IPS-NIHi11 (cell line): ENCODE measurements at places on chromosomes 2 and 18.
A peak's percentile ranks its signal among the peaks of the same experiment; 100 is the strongest.

DNA sequence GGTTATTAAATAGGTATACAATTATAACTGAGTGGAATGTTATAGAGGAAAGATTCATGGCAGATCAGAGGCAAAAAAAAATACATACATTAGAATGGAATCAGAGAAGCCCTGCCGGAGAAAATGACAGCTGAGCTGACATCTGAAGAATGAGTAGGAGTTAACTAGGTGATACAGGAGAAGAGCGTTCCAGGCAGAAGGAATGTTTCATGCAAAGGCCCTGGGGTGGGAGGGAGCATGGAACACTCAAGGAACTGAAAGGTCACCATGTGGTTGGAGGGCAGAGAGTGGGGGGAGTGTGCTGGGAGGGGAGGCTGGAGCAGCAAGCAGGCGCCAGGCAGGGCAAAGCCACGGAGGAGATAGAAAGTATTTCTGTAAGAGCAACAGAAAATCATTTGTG, 31.6 kb upstream of the CDK5R2 start:
- no peak for DNase-seq

DNA sequence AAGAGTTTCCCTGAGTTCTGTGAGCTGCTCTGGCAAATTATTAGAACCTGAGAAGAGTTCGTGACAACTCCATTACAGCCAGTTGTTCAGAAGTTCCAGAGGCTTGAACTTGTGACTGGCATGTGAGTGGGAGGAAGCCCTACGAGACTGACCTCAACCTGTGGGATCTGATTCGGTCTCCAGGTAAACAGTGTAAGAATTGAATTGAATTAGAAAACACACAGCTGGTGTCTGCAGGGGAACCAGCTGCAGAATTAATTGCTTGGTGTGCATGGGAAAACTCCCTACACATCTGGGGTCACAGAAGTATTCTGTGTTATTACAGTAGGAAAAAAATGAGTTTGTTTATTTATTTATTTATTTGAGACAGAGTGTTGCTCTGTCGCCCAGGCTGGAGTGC, 14.0 kb upstream of the ITSN2 start:
- DNase-seq = no peak

DNA sequence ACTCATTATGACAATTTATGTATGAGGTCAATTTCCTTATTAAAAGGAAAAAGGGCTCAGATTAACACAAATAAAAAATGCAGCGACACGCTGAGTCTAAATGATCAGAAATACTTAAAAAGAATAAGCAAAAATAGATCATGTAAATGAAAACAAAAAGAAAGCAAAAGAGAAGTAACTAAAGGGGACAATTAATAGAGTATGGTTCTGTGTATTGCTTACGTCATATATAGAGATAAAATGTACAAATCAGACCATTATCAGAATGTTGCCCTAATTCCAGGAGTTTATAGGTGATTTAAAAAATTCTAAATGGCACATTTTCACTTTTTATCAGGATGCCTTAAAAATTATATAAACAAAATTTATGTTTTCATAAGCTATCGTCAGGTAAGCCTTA, 189.5 kb downstream of the DNAH7 start:
- DNase-seq = no peak

GRCh38 chr2:107146181-107146580, 260.2 kb upstream of the ST6GAL2 start:
- DNase-seq = no peak

DNA sequence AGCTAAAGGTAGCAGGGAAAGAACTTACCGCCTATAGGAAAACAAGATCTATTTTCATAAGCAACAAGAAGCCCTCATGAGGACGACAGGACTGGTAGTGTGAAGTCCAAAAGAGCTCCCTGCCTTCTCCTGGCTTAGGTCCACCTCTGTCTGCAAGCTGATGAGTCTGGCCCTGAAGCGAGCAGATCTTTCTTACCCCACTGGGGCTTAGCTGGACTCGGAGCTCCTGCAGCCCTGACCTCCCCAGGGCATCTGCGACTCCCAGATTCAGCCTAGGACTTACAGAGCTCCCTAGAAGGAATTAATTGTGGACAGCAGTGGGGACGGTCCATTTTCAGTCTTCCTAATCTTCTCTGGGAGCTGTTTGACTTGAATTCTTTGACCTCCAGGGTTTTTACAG, 53.7 kb downstream of the MCFD2 start:
- DNase-seq = no peak

DNA sequence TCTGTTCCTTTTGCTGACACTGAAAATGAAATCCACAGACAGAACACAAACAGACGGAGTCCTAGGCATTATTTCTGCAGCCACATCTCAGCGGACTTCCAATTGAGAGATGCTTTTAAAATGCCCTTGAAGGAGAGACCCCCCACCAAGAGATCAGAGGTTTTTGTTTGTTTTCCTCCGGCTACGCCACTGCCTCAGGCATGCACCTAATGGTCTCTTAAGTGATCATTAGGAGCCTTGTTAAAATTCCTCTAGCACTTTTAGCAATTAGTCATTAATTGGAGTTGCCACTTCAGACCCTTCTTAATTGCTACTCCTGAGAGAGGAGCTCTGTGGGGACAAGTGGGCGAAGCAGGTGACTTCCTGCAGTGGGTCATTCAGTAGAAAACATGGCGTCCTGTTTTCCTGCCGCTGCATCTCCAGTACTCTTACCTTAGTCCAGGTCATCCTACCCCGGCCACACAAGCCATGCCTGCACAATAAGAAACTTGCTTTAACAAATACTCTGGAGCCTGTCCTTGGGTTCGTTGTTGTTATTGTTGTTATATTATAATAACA, 257.7 kb upstream of the CHAC2 start:
- peak; percentile 16 for DNase-seq

GRCh38 chr2:9335322-9335832, 88.0 kb downstream of the ITGB1BP1 start:
- no peak for DNase-seq

- no peak for DNase-seq
These were observed 355.2 kb upstream of the SLC14A2 start for GRCh38 chr18:45260125-45260524.

DNA sequence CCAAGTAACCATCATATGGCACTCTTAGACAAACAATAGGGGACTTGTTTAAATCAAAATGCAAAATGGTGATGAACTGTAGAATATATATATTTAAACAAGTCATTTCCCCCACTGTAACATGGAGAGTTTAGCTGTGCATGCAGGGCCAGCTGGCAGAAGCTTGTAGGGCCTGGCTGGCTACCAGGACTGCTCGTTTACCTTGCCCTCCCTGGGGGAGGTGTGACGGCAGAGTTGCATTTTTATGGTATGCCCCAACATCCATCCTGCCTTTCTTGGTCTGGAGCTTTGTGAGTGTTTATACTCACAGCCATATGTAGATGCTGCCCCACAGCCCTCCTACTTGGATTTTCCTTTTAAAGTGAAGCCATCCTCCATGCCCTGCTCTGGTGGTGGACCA, 101.7 kb upstream of the ZFP36L2 start:
- DNase-seq = no peak

- DNase-seq = no peak
These were observed 61.5 kb downstream of the EFR3B start for GRCh38 chr2:25103287-25103871.

DNA sequence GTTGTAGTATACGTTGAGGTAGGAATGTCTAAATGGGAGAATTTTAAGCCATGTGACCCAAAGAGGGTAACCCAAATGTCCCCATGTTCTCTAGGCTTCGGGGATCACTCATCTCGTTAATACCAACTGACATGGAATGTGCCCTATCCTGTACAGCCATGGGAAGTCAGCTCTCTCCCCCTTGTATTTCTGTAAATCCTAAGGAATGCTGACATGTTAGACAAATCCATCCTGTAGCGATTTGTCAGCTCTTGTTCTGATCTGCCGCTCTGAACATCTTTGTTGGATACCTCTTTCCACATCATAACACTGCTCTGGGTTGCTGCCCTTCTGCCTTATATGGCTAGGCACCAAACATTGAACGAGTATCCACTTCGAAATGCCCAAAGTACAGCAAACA, 350.6 kb downstream of the RND3 start:
- no peak for DNase-seq

GRCh38 chr2:226671141-226671676, 128.4 kb downstream of the IRS1 start:
- DNase-seq = no peak

- DNase-seq = no peak
These were observed 1482.4 kb downstream of the LRP1B start for GRCh38 chr2:140648393-140648792.

GRCh38 chr18:31565345-31565744, 26.3 kb upstream of the TTR start:
- no peak for DNase-seq

DNA sequence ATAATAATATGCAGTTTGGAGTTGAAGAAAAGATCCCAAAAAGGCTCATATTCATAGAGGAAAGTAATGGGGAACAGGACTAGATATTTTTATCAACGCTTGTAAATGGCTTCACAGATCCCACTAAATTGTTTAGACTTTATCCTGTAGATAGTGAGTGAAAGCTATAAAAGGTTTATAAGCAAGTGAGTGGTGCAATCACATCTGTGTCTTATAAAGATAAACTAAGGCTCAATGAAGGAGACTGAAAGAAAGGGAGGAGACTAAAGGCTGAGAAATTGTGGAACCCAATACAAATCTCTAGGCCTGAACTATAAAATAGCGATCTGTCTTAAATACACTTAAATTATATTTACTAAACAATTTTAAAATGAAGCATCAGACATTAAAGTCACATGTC, 7.7 kb downstream of the SP3 start:
- DNase-seq = no peak

DNA sequence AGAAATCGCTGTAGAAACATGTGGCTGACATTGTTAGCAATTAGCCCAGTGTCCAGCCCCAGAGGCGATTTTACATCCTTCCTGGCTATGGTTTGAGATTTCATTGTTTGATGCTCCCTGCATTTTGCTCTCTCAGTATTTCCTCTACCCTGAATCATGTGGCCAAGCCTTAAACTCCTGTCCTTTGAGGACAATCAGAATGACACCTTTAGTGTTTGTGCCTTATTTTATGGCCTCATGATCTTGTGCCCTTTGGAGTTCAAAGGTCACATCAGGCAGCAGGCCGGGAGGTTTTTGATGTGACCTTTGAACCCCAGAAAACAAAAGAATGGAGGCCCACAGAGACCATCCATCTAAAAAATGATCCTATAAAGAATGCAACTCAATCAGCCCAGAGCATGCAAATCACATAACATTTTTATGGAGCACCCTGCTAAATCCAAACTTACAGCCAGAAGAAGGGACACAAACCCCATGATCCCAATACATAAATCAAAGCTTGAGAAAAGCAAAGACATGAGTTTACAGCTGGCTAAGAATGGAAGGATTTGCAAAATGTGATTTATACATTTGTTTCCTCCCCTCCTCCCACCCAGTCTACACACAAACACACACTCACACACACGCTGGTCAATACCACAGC, 52.5 kb downstream of the FECH start:
- DNase-seq = no peak

DNA sequence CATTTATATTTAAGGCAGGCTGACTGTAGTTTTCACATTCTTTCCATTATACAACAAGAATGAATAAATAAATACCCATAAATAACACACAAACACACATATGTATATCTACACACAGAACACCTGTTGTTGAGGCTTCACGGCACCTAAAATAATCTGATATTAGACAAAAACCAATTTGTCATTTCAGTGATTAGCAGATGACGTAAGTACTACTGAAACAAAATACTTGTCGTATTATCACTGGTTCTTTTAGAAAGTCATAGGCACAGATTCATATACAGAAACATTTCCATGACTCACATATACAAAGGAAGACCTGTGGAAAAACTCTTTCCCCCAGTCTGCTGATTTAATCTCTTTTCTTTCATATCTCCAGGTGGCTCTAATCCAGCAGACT, 1113.4 kb upstream of the FANCL start:
- no peak for DNase-seq

DNA sequence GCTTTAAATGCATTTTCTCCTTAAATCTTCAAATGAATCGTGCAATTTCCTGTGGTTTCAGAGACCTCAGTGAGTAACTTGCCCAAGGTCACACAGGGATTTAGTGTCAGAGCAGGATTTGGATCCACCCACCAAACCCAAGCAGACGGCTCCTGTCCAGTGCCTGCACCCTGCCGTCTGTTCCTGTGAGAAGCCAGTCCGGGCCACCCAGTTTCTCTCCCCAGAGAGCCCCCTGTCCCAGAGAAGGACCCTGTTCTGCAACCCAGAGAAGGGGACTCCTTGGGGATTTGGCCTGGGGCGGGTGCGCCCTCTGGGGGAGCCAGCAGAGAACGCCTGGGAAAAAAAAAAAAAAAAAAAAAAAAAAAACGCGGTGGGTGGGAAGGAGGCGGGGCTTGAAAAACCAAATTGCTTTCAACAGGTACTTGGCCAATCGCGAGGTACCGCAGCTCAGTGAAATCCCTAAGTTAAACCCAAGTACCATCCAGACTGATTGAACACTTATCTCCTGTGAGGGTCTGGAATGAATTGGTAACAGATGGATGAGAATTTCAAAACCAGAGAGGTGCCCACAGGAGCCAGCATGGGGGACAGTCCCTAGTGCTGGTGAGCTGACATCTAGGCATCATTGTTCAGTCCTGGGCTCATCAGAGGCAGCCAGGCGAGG, 30.9 kb upstream of the REEP1 start:
- peak; percentile 85 for DNase-seq

GRCh38 chr18:2108591-2108990, 462.7 kb downstream of the METTL4 start:
- DNase-seq = no peak

GRCh38 chr18:59385191-59385590, 26.1 kb upstream of the LMAN1 start:
- DNase-seq = no peak

GRCh38 chr2:193963472-193964119, 1693.4 kb upstream of the SLC39A10 start:
- peak; percentile 14 for DNase-seq

DNA sequence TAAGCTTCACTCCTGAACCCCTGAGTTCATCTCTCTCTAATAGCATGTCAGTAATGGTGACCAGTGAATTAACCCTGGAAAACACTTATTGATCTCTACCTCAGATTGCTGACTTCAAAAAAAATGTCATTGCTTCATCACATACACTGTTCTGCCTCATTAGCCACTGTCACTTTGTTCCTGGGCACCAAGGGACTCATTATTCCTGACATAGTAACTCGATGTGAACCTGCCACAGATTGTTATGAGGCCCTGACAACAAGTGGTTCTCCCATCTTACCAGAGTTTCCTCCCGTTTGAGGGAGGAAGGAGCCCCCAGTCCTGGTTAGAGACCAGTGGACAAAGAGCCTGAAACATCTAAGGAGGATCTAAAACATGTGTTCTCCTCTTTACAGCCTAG, 403.3 kb upstream of the SMIM21 start:
- no peak for DNase-seq

GRCh38 chr2:28150236-28150915, 242.3 kb upstream of the FOSL2 start:
- no peak for DNase-seq

GRCh38 chr2:241538838-241539615, 19.5 kb upstream of the BOK start:
- DNase-seq = no peak

GRCh38 chr2:195498176-195498575, 158.8 kb upstream of the SLC39A10 start:
- DNase-seq = peak; percentile 25

GRCh38 chr18:5895876-5896740, 786 bp upstream of the TMEM200C start:
- DNase-seq = peak; percentile 68

GRCh38 chr2:9318461-9319337, 104.6 kb downstream of the ITGB1BP1 start:
- no peak for DNase-seq
